ENCODE measurements at places on chromosomes 11 and 22. TPM values are rescaled to one million over a fixed set of nuclear protein-coding genes. Genes with fewer than 3 reads are reported as not detected.

CAPN5 gene
- 4.7 TPM for total RNA-seq

DESI1 gene
- total RNA-seq = 20.2 TPM

LRRN4CL gene
- total RNA-seq = 195 TPM

DNA sequence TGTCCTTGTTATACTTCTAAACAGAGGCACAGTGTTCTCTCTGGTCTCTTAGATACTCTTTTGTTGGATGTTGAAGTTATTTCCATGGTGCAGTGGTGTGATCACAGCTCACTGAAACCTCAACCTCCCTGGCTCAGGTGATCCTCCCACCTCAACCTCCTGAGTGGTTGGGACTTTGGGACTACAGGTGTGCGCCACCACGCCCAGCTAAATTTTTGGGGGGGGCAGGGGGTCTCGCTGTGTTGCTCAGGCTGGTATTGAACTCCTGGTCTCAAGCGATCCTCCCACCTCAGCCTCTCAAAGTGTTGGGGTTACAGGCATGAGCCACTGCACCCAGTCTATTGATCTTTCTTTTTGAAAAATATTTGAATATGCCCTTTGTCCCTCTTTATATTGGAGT is 14.9 kb downstream of the ZNF74 start:
- no peak for DNase-seq

DNA sequence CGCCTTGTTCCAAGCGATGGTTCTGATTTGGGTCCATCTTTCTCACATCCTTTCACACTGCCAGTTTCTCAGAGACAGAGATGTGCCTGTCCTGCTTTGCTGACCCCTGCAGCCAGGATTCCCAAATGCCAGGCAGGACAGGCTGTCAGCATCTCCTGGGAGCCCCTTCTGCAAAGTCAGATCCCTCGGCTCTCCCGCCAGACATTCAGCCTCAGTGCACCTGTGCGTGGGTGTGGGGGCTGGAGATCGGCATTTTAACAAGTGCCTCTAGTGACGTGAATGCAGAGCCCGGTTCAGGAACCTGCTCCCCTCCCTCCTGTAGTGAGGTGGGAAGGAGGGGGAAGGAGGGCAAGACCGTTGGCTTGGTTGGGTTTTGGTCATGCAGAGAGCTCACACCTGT is 108.9 kb upstream of the FGF3 start:
- DNase-seq = no peak

GRCh38 chr11:2837096-2837601 is 48.4 kb downstream of the CDKN1C start:
- DNase-seq = peak; percentile 57

DNA sequence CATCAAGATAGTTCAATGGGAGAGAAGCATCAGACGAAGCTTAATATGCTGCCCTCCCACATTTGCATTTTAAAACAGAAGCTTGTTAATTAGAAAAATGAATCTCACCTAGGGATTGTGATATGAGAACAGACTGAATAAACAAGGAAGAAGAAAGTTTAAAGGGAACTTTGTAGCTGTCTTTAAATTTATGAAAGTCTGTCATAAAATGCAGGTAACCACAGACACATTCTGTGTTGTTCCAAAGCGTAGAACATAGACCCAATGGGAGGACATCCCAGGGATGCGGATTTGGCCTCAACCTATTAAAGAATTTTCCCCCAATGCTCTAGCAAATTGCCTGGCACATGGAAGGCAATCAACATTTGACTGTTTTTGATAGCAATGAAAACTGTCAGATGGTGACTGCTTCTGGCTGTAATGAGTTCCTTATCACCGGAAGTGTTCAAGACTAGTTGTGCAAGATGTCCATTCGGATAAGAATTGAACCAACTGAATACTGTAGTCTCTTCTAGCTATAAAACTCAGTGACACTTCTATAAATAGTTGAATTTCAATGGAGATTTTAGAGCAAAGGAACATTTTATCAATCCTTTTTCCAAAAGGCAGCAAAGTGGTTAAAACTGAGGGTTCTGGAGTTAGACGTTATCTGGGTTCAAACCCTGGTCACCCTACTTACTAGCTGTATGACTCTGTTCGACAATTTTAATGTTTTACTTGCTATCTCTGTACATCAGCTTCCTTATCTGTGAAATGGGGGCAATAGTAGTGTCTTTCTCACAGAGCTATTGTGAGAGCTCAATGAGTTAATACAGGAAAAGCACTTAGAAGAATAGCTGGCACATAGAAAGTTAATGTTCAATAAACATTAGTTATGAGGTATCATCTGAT is 64.9 kb downstream of the LIF start:
- no peak for DNase-seq

- no peak for DNase-seq
Measured at GRCh38 chr11:87662287-87662686, 513.0 kb downstream of the RAB38 start.

DNA sequence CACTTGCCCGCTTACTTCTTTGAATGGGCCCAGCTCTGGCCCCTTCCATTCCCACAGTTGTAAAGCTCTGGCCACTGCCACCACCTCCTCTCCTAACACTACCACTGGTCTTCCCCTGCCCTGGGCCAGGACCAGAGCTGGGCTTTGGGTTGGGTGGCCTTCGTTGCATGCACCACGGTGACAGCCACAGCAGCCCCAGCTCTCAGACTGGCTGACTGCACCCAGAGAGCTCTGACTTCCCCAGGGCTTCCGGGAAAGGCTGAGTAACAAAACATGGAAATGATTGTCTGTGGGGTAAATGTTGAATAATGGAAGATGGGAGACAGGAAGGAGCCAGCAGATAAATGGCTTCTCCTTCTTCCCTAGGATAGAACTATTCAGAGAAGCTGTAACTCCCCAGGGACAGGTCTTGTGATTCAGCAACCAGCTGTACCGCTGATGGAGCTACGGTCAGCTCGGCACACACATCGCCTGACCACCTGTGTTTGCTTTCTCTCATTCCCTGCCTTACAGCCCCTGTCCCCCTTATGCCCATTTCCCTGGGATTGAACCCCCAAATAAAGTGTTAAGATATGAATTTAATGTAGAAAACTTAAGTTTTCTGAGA is 27.6 kb downstream of the SCN4B start:
- DNase-seq = peak; percentile 7

- no peak for DNase-seq
Measured at GRCh38 chr11:94107363-94107762, 21.3 kb upstream of the PANX1 start.

Data from myocyte (in vitro differentiated cells).